ENCODE measurements at places on chromosomes 1 and 21.

GRCh38 chr1:226125097-226125630 lies 61.4 kb downstream of the ACBD3 start:
- DNase-seq = peak; percentile 87

DNA sequence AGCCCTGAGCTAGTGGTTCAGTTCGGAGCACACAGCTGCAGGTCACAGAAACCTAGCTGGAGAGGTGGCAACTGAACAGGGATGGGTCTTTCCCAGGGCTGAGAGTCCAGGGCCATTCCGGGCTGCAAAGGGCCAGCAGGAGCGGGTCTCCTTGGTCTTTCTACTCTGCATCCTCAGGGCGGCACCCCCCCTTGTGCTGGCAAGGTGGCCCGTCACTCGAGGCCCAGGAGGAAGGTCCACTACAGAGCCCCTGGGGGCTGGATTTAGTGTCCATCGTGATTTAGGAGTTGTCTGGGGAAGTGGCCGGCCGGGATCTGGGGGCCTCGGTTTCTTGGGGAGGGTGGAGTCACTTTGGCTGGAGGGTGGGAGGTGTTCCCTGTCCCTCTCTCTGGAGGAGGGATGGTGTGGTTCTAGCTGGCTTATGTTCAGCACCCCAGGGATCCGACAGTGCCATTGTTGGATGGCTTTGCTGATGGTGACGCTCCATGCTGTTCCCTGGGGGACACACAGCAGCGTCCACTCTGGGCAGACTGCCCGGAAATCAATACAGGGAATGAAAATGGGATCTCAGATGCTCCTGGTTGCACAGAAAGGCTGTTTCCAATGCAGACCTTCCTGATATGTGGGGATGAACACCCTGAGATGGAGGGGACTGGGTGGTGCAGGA lies 64.4 kb downstream of the UMODL1 start:
- no peak for DNase-seq

- DNase-seq = no peak
These were observed 172.7 kb upstream of the FGGY start for GRCh38 chr1:59124166-59124565.

DNA sequence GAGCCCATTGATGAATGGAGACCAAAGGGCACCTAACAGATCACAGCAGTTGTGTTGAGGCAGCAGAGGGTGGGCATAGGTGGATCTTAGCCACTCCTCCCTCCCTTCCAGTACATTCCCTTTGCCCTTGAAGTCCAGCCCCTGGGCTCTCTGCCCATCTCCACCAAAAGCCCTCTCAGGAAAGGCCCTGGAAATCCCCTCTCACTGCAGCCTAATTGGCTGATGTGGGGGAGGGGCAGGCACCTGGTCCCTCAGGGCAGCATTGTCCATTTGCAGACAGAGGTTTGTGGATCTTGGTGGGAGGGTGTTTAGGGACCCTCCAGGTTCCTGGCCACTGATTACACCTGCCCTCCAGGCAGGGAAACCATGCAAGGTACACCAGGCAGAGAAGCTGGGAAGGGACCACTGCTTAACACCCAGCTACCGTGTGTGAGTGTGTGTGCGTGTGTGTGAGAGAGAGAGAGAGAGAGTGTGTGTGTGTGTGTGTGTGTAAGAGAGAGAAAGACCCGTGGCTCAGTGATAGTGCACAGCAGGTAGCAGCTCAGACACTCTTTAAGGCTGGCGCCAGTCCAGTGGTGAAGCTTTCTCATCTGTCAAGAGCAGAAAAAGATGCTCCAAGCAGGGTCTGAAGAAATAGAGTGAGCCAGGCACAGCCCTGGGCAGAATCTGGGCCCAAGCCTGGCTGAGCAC lies 71.1 kb downstream of the MATN1 start:
- no peak for DNase-seq

DNA sequence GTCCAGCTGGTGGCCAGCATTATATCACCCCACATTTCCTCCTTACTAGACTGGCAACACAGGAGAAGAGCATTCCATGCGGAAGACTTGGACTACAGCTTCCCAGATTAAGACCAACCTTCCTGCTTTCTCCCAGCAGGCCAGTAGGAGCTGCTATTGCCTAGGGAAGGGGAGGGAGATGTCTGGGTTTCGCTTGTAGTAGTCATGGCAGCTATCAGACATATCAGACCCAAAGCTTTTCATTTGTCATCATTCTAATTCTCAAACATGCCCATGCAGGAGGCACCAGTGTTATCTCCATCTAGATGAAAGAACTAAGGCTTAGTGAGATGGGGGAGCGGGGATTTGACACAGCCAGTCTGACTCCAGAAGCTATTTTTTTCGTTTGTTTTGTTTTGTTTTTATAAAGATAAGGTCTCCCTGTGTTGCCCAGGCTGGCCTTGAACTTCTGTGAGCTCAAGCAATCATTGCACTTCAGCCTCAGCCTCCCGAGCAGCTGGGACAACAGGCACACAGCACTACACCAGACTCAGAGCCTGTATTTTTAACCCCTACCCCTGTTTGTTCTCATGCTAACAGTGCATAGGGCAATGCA lies 4.5 kb downstream of the PLA2G2A start:
- DNase-seq = peak; percentile 17

GRCh38 chr1:15525050-15526020 lies 1.3 kb upstream of the DNAJC16 start:
- DNase-seq = no peak

- no peak for DNase-seq
These were observed 20.2 kb upstream of the ZMYM1 start for GRCh38 chr1:35058988-35059387.

DNA sequence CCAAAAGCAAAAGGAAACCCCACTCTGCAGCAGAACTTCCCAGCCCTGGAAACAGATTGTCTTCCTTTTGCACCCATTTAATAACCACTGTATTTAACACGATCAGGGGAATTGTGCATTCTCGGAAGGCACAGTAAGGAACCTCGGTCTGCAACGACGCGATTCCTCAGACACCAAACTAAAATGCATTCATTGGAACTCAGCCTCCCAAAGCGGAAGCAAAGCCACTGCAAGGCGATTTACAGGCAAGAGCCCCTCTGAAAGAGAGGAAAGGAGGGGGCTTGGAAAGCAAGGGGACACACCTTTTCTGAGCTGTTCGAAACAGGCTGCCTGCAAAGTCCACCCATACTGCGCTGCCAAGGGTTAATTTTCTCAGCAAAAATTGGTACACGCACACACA lies 297.7 kb downstream of the OMA1 start:
- DNase-seq = no peak

DNA sequence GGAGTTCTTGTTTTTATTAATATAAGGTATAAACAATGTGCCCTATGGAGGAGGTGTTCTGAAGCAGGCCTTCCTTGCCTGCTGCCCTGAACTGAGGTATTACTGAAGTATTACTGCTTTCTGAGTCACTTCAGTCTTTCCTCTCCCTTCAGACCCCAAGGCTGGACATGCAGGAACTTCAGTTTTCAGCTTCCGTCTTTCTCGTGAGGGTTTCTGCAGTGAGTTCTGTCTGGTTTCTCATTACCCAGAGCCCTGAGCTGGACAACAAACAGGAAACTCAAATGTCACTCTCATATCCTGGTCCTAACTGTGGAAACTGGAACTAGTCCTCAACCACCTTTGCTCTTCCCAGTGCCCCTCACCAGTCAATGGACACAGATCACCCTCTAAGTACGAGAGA lies 46.8 kb downstream of the ELAVL4 start:
- DNase-seq = no peak

DNA sequence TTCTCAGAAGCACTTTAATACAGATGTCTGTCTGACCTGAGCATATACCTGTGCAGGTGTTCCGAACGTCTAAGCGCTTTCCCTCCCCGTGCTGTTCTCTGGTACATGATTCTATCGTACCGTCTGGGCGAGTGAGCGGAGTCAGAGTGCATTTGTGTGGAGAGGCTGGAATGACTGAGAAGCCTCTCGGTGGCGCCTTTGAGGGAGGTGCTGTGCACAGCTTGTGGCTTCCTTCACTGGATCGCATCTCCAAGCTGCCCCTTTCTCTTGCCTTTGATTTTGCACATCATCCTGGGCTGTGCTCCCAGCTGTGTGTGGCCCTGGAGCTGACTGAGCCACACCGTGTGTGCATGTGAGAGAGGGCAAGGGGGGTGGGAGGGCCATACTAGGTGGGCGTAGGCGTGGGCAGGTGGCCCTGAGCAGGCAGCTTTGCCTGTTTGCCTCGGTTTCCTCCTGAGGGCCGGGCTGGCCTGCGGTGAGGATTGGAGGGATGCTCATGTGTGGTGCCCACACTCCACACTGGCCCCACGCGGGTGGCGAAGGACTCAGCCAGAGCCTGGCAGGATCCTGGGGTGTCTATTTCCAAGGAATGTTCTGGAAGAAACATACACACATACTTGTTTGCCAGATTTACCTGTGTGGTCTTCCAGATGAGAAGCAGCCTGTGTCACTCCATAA lies 105.3 kb downstream of the ADARB1 start:
- no peak for DNase-seq

- no peak for DNase-seq
These were observed 12.0 kb downstream of the TSHB start for GRCh38 chr1:115041654-115042053.

- no peak for DNase-seq
These were observed 7.0 kb upstream of the ABCD3 start for GRCh38 chr1:94411237-94411636.

- no peak for DNase-seq
These were observed 146.3 kb upstream of the C8B start for GRCh38 chr1:57112148-57112547.

DNA sequence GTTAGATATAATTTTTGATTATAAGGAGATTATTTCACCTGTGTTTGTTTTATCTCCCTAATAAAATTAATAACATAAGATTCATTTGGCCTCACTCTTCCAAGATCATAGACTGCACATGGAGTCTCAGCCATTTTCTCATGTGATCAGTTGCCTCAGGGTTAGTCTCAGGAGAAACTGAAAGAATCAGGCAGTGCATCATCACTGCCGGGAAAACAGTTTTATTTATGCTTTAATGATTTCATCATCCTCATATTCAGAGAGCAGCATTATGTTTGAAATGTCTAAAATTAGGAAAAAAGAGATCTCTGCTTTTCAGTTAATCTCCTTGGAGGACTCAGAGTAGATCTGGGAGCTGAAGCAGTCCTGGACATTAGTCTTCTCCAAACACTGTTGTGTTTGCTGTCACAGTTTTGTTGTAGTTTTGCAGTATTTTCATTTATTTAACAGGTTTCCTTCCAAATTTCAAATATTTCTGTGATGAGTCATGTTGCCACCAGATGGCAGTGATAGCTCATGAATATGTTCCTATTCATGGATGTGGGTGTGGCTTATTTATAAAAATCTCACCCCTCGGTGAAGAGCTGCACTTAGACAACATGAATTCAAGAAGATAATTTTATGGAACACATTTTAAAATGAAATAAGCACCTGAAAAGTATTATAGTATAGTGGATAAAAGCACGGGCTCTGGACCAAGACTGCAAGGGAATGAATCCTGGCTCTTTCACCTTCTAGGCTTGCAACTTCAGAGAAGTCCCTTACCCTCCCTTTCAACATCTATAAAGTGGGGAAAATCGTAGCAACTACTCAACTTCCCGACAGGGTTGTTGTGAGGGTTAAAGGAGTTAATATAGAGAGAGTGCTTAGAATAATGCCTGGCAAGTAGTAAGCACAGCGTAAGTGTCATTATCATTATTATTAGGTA lies 31.2 kb downstream of the CHD1L start:
- DNase-seq = no peak

GRCh38 chr21:34522284-34522683 lies 10.3 kb upstream of the KCNE1 start:
- DNase-seq = no peak

DNA sequence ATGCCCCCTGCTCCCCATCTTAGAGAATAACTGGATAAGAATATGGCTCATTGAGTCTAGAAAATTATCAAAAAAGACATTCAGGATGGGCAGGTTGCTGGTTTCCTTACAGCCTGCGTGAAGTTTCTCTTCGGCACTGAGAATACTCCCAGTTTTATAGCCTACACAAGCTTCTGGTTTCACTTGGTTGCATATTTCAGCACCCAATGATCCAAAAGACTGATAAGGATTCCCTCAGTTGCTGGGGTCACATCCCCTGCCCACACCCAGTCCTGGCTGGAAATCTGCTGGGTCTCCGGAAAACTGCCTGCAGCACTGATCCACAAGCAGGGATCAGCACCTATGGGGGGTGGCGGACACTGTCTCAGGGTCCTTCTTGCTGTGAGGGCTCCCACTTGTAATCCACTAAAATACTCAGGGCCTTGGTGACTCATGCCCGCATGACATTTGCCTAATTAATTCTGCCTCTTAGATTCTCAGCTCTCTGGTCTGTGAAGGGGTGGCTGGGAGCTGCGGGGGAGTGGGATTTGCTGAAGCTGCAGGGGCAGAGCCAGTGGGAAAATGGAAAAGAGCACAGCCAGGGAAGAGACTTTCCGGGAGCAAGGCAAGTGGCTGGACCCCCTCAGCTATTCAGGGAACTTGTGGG lies 142.5 kb downstream of the ZNF648 start:
- no peak for DNase-seq

DNA sequence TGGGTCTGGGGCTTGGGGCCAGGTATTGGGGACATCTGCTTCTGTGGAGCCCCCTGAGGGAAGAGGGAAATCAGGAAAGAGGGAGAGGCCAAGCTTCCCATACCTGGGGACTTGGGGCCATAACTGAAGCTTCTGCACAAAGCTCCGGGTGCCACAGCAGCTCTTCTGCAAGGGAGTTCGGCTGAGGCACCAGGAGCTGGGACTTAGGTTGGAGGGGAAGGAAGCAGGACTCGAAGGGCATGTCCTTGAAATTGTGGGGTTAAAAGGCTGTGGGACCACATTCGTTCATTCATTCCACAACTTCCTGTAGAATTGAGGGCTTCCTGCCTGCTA lies 1.7 kb upstream of the EPS8L3 start:
- no peak for DNase-seq

DNA sequence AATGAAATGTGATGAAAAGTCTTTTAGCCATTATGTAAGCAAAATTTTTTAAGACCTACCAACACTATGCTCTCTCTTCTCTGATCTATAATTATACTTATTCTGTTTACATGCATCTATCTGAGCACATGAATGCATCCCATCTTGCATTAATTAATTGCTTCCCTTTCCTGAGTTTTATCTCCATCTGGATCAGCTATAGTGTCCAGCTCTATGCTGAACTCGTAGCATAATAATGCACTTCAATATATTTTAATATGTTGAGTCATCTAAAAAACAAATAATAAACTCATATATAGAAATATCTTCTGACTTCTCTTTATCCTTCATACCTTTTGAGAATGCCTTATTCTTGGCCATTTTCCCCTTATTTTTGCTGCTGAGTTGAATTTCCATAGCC lies 1097.8 kb downstream of the TTLL7 start:
- no peak for DNase-seq
